Epithelial cell of prostate (primary cell): ENCODE measurements at places on chromosomes 13 and 19.

DNA sequence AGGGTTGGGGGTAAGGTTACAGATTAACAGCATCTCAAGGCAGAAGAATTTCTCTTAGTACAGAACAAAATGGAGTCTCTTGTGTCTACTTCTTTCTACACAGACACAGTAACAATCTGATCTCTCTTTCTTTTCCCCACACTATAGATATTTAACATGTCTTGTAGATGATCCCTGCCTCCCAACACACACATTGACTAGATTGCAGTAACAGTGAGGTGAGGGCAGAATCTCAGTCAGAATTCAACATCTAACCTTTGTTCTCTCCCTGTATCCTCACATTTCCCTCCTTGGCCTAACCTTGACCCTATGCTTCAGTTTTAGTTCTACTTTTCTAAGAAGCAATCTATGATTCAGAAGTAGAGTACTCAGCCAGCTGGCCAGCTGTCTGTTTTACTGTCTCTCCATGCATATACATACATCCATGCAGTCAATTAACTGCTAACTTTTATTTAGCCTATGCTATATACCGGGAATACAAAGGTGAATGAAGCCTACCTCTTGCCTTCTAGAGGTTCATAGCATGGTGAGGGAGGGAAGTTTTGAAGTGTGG, 18.1 kb downstream of the DNAJC15 start:
- no peak for DNase-seq

- no peak for DNase-seq
Measured at GRCh38 chr13:33057019-33057780, 41.0 kb downstream of the KL start.

DNA sequence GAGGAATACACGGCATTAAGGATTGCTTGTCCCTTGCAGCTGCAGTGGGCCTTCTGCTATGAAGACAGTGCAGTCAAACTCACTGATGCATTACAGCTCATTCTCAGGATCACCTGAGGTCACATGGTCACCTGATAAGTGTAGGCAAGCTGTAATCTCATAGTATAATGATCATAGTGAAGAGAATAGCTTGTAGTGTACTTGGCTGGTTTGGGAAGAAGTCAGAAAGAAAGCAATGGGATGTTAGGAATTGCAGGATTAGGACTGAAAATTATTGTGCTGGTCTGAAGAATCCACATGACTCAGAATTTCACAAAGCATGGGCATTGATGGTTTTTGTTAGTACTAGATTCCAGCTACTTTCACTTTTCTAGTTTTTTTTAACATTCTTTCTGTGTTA, 76.7 kb downstream of the MBNL2 start:
- no peak for DNase-seq

DNA sequence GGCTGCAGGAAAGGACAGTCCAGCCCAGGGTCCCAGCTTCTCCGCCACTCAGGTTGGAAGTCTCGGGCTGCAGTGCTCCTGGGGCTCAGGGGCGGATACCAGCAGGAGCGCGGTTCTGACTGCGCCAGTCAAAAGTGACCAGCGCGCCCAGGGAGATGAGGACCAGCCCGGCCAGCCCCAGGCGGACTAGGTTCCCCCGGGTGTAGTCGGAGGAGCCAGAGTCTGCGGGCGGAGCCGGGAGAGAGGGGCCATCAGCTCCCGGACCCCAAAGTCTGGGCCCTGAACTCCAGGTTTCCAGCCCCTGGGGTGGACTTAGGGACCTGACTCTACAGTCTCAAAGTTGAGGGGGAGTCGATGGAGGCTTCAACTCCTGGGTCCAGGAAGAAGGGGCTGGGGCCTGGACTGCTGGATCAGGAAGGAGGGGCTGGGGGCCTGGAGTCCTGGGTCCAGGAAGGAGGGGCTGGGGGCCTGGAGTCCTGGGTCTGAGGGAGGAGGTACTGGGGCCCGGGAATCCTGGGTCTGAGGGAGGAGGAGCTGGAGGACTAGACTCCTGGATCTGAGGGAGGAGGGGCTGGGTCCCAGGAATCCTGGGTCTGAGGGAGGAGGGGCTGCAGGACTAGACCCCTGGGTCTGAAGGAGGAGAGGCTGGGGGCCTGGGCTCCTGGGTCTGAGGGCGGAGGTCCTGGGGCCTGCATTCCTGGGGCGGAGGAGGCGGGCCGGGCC, 5.3 kb downstream of the OSCAR start:
- DNase-seq, result no peak

DNA sequence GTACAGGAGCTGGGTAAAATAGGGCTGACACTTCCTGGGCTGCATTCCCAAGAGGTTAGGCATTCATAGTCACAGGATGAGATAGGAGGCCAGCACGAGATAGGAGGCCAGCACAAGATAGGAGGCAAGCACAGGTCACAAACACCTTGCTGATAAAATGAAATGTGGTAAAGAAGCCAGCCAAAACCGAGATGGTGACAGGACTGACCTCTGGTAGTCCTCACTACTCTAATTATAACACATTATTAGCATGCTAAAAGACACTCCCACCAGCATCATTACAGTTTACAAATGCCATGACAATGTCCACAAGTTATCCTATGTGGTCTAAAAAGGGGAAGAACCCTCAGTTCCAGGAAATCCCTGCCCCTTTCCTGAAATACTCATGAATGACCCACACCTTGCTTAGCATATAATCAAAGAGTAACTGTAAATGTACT, 20.9 kb upstream of the IGSF23 start:
- no peak for DNase-seq

GRCh38 chr13:27455331-27455855, 5.0 kb upstream of the MTIF3 start:
- no peak for DNase-seq
